ENCODE measurements at places on chromosomes 6 and 20.

DNA sequence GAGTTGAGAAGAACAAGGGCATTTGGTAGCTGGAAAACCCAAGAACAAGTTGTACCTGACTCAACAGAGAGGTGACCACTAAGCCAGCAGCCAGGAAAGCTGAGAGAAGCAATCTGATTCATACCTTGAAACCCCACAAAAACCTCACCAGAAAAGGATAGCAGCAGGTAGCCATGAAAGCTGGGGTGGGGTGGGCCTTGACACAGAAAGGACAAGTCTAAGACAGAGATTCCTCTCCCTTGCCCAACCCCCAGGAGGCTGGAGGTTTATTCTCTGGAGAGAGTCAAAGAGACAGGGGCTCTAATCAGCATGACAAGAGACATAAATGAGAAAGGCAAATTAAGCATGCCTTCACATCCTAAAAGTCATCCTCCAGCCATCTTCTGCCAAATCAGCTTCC is 151.7 kb upstream of the DST start:
- DNase-seq = no peak

DNA sequence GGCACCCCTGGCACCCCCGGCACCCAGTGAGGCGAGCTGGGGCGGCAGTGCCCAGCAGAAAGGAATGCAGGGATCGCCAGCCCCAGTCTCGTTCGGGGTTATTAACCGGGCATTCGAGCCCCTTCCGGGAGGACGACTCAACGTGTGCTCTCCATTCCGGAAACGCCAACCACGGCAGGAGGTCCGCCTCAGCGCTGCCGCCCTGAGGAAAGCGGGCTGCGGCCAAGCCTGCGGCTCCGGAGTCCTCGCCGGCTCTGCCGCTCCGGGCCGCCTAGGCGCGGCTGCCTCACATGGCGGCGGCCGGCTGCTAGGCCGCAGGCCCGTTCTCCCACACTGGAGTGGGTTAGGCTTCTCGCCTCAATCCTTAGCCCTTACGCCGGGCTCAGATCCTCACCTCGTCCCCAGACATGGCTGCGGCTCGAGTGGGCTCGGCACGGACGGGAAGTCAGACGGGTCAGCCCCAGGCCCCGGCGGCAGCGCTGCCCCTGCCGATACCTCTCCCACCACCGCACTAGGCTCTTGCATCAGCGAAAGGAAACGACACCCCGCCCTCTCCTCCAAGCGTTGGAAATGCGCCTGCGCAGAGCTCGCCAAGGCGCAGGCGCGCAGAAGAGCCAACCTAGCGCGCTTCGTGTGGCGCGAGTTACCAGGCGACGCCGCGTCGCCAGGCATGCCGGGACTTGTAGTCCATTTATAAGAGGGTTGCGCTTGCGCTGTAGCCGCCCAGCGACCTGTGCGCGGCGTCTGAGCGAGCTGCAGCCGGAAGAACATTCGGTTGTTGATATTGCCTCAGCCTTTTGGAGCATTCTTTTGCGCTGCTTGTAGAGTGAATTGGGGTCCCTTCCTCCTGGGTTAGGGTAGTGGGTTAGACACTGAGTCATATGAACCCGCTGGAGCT is at the start of gene EIF2S2:
Gene EIF2S2, minus strand, starts transcription at position 542 of the 898 bp plus-strand sequence. Its CDS starts 133 bp downstream, at position 409.
- peak; percentile 90 for DNase-seq

- DNase-seq = no peak
These were observed 51.4 kb downstream of the ZBTB9 start for GRCh38 chr6:33505548-33506370.

- no peak for DNase-seq
These were observed 627.4 kb upstream of the CITED2 start for GRCh38 chr6:140001821-140002341.

- DNase-seq = no peak
These were observed 100.8 kb upstream of the GPR6 start for GRCh38 chr6:109877028-109878004.

- no peak for DNase-seq
These were observed 34.0 kb upstream of the FOXO3 start for GRCh38 chr6:108526739-108527174.

DNA sequence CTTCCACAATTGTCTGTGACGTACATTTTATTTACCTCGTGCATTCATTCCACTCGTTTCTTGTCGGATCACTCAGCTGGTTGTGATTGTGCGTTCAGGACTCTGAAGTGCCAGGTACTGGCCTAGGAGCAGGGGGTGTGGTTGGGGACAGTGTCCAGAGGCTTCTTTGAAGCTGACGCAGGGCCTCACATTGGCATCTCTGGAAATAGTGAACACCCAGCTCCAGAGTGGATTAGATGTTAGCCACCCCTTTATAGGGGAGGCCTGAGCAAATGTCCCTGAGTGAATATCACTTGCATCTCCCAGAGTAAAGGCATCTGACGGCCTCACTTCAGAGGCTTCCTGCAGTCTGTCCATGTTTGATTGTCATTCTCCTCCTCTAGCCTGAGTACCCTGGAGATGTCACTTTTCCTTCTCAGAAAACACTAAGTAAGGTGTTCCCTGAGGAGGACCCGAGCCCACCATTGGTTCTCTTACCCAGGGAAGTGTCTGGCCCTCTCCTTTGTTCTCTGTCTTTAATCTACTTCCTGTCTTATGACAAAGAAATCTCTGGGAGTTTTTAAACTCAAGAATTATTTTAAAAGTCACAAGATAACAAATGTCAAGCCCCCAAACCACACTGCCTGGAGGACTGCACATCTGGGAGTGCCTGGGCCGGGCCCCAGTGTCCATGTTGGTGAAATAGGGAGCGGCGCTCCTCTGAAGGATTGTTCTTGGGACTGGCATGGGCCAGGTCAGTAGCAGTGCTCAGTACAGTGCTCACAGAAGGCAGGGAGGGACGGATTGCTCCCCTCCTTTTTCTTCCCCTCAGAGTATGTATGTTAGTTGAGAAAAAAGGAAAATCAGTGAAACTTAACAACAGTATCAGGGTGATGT is 10.8 kb downstream of the STX16 start:
- no peak for DNase-seq

- no peak for DNase-seq
These were observed at the start of gene SLC18B1 for GRCh38 chr6:132797951-132798868. Gene SLC18B1 (minus strand): TSS chr6:132798637. CDS start chr6:132798456, 181 bp downstream.

DNA sequence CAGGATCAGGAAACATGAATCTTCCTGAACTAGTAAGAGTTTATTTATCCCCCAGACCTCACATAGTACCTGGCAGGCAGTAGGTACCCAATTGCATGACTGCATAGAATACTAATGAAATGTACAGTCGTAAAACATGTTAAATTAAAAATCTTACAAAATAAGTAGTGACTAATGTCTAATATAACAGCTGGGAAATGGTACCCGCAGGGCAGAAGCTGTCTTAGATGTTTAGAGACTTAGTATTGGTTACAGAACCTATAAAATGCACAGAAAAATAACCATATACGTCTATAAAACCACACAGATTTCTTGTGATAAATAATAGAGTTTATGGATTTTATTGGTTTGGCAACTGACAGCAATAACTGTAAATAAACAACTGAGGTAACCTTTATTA is 139.1 kb upstream of the GMDS start:
- DNase-seq = no peak

DNA sequence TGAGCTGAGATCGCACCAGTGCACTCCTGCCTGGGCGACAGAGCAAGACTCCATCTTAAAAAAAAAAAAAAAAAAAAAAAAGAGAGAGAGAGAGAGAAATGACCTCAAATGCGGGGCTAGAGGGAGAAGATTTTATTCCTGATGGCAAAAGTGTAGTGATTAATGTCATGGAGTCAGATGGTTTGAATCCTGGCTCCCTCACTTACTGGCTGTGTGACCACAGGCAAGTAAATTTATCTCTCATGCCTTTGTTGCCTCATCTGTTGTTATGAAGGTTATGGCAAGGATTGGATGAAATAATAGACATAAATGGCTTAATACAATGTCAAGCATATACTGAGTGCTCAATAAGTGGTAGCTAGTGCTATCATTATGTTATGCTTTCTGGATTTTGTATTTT is 29.3 kb downstream of the RIN2 start:
- no peak for DNase-seq

DNA sequence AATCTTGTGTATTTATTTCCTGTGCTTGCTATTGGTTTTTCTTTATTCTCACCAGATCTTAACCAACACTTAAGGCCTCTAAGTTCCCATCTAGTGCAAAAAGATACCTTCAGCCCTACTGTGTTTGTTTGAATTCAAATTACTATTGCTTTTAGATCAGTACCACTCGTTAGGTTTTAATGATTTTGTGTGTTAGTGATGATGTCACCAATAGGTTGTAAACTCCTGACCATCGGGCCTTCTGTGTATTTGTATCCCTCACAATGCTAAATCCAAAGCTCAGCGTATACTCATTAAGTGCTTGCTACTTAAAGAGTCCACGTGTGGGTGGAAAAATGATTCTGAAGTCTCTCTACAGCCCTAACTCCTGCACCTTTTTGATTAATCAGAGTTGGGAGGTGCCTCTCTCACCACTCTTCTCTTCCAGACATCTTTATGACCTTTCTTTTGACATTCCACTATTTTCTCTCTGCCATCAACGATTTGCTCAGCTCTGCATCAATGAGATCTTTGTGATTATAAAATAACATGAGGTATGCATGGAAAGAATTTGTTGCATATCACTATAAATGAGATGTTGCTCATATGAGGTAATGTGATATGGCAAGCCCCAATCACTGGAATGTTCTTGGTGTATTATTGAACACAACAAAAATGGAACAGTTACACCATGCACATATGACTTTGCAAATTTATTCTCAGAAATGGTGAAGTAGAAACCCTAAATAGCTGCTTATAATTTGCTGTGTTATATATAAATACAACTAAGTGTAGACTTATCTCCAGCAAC is 55.1 kb upstream of the LAMA2 start:
- DNase-seq = no peak

GRCh38 chr6:32133786-32134185 is 3.7 kb upstream of the FKBPL start:
- no peak for DNase-seq

DNA sequence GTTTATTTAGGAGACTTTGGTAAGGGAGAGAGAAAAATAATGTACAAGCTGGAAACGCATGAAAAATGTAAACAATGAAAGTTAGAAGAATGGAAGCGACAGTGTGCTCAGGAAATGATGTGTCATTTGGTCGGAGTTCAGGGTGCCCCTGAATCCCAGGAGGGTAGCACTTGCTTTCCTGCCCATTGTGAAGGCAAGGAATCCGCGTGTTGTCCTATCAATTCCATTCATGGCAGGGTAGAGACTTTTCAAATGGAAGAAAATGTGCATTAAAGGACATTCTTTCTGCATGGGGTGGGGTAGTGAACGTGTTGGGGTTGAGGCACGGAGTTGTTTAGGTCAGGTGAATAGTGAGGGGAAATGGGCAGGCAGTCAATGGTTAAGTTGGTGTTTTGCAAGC is 33.7 kb downstream of the GCNT2 start:
- DNase-seq = no peak

- DNase-seq = no peak
These were observed 7.3 kb downstream of the SIM1 start for GRCh38 chr6:100457311-100457990.

GRCh38 chr20:9889270-9889981 is 50.5 kb upstream of the PAK5 start:
- DNase-seq = no peak

GRCh38 chr6:15527838-15528617 is 134.8 kb downstream of the DTNBP1 start:
- DNase-seq = no peak

DNA sequence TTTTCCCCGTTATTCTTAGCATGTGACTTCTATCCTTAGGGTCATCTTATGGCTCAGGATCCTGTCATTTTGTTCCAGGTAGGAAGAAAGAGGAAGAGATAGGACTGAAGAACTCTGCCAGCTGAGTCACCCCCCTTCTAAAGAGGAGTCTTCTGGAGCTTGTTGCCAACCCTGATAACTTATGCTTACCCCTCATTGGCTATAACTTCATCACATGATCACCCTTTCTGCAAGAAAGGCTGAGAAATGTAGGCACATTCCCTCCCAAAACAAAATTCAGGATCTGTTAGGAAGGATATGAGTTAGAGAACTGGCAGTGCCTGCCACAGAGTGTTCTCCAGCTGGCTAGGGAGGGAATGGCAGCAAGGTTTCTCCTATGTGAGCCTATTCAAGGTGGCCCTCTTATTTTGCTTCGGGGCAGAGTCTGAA is 35.6 kb downstream of the ARFGEF2 start:
- DNase-seq = no peak

DNA sequence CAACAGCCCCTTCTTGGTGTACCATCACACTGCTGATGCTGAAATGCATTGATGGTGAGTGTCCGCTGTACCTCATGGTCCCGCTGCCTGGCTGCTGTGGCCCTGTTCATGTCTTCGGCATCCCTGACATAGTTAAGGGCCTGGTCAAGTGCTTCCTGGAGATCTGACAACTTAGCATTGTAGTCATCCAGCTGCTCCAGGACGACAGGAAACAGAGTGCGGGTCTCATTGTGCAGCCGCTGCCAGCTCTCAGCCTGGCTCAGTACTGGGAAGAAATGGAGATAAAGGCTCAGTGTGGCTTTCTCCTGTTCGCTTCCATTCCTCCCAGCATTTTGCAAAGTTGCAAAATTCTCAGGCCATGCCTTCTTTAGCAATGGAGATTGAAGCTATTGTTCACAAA is 81.8 kb downstream of the LAMA4 start:
- DNase-seq = no peak

DNA sequence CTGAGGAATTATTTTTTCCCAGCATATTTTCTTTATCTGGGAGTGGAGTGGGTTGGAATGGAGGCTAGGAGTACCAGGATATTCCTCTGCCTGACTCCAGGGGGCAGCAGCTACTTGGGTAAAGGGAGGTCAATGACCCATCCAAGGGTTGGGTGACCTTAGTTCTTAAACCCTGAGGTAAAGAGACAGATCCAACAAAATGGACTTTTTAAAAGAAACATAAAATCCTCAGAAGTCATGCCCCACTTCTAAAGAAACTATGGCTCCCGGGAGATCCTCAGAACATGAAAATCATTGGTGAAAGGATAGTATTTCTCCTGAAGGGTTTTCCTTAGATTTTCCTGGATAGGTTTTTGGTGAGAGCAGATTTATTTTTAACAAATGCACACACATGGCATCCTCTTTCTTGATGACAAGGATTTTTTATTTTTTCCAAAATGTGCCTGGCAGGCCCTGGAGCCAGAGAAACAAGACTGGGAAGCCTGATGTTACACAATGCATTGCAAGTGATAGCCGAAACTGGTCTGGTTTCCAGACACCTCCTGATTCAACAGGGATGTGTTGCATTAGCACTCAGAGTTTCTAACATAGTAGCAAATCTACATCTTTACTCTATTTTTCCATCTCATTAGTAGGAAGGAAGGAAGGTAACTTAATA is 240.9 kb upstream of the BTBD3 start:
- peak; percentile 1 for DNase-seq

DNA sequence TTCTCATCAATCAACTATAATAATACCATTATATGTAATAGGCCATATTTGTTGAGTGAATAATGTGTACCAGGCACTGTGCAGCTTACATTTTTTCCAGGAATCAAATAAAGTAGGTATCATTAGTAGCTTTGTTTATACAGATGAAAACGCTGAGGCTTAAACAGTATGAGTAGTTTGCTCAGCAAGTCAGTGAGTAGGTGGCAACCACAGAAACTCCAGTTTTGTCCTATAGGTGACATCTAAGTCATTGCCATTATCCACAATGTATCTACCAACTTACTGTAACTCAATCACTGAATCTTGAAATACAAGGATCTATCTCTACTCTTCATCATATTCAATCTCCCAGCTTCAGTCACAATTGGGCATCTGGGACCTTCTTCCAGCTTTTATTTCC is 29.8 kb upstream of the TPBG start:
- DNase-seq = no peak

- no peak for DNase-seq
These were observed 119.0 kb upstream of the MCHR2 start for GRCh38 chr6:100112855-100113508.

GRCh38 chr6:134308800-134309199 is 9.1 kb downstream of the SGK1 start:
- DNase-seq = no peak

GRCh38 chr6:4902363-4902762 is 101.5 kb downstream of the RPP40 start:
- no peak for DNase-seq

All from stimulated activated CD4-positive, alpha-beta T cell treated with anti-CD3 and anti-CD28 coated beads, Interleukin-12 subunit alpha, Interleukin-12 subunit beta, amount 100 ng/mL, for 48 hours (primary cell).